ENCODE measurements at places on chromosomes 16 and 17.

DNA sequence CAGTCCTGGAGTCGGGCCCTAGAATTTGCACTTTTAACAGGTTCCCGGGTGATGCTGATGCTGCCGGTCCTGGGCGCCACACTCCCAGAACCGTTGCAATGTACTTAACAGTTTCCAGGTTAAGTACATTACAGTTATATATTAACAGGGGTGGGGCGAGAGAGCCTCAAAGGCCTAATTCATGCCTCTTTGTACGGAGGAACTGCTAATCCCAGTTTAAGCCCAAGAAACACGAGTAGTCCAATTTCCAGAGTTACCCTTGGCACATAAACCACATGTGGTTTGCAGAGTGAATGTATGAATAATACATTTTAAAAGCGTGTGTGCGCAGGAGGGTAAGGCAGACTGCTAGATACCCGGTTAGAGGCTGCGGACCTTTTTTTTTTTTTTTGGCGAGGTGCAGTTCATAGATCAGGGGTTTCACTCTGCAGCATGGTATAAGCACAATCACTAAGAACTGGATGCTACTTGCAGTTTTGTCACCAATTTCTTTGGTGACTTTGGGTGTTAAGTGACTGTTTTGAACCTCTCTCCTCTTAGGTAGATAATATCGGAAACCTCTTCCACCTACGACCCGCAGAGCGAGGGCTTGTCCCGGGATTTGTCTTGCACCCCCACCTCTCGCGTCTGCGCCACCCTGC is 713 bp downstream of the COX11 start:
- DNase-seq = no peak

DNA sequence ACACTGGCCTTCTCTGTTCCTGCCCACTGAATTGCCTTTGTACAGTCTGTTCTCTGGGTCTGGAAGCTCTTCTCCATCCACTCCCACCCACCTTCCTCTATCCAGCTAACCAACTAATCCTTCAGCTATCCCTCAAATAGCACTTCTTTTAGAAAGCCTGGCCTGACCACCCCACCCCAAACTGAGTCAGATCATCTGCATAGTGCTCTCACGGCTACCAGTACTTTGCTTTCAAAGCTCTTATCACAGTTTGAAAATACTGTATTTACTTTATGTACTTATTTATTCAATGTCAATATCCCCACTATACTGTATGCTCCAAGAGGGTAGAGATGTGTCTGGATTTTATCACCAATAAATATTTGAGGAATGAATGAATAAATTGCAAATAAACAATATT is 4.5 kb upstream of the CLDN7 start:
- no peak for DNase-seq

DNA sequence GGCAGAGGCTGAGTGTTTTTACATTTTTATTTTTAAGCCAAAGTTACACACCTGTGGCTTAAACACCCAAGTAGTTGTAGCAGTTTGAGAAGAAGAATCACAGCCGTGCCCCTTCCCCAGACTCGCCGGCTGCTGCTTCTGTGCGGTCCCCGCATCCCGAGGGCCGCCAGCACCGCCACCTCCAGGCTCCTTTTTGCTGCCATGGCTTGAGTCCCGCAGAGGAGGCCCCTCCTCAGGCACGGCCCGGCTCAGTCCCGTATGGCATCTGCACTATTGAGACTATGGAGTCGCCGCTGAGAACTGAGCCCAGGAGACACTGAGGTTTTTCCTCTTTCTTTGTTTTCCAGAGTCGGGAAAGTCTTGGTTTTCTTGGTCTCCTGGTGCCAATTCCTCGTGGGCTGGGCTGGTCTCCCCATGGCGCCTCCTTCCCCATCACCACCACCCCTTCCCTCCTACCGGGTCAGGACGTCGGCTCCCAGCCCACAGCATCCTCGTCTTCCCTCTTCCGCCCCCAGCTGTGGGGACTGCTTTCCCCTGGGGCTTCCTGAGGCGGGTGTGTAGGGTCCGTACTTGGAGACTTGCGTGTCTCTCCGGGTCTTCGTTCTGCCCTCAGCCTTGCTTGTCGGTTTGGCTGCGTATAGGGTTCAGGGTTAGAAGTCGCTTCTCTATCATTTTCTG is 32.6 kb upstream of the CDH15 start:
- no peak for DNase-seq

DNA sequence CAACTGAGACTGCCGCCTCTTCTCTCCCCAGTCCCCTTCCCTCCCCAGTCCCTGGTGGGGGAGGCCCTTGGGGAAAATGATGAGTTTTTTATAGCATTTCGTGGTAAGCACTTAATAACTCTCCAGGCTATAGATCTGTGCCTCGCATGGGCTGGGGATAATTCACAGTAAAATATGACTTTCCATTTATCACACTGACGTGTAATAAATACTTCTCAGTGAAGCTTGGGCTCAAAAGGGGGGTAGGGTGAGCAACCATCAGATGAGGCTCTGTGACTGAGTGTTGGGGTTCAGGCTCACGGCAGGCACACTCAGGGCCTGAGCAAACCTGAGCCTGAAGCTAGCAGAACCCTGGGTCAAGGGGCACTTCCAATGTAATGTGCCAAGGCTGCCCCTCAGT is 101.6 kb downstream of the CCT6B start:
- DNase-seq = no peak

- no peak for DNase-seq
These were observed 933.6 kb upstream of the CDH8 start for GRCh38 chr16:62969711-62970318.
